ENCODE measurements at places on chromosomes 6 and 20.

- no peak for DNase-seq
Observed at GRCh38 chr20:10636326-10636818, 37.4 kb downstream of the JAG1 start.

GRCh38 chr20:63769891-63770474 is 30.4 kb downstream of the SLC2A4RG start:
- no peak for DNase-seq

DNA sequence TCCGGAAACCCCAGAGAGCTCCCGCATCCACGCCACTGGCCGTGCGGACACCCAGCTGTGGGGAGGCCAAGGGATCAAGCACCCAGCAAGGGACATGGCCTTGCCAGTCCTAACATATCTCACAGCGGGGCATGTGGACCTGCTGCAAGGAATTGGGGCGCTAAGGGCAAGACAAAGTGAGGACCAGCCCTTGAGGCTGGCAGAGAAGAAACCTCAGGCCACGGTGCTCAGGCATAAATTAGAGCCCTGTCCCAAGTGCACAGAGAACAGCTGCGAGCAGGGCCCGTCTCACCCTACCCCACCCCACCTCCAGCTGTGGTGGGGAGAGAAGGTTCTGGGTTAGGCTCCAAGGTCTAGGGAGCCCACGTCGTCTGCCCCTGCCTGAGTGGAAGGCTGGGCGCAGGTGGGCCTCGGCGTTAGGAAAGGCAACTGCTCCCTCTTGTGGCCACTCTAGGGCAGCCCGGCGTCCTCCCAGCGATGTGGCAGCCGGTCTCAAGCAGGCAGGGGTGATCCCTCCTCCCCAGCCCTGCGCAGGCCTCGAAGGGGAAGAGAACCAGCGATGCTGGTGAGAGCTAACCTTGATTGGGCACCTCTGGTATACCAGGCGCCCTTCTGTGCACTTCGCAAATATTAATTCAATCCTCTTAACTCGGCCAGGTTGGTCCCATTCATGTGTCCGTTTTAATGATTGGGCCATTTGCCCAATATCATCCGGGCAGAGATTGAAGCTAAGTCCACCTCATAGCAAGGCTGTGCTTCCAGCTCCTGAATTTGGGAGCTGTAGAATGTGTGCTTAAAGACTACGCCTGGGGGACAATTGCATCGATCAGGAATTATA is 235.8 kb downstream of the NFATC2 start:
- peak; percentile 65 for DNase-seq

DNA sequence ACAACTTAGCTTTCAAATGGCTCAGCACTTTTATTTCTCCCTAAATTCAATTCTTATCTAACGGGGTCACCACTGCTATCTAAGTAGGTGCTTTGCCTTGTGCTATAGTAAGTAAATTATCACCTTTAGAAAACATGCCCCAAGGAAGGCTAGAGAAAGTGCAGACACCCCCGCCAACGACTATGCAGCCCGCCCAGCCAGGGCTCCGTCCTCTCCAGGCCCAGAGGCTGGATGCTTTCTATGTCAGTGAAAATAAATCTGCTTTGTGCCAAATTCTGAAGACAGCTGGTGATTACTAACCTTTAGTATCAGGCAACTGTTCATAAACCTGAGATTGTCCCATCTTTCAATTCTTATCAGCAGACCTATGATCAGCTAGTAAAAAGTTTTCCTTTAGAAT is 14.3 kb downstream of the KIAA0319 start:
- DNase-seq, result no peak

- no peak for DNase-seq
Observed at GRCh38 chr20:9306521-9306920, 207.9 kb upstream of the LAMP5 start.

DNA sequence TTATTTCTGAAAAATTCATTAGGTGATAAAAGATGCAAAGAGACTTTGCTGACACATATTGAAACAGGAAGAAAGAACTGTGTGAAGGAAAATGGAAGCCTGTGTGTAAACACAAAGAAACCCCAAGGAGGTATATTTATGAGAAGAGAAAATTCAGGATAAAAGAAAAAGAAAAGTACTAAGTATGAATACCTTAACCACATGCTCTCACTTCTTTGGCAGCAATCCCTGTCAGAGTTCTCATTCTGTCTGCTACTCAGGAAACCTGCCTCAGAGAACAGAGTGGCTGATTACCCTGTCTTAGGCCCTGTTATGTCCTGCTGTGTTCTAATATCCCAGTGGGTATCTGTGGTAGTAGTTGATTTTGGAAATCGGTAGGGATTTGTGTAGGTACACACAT is 457.9 kb downstream of the TBC1D32 start:
- no peak for DNase-seq

GRCh38 chr20:63361519-63362435 is 628 bp upstream of the CHRNA4 start:
- DNase-seq, result no peak

- peak; percentile 50 for DNase-seq
Observed at GRCh38 chr6:4788953-4789584, 12.9 kb downstream of the CDYL start.

DNA sequence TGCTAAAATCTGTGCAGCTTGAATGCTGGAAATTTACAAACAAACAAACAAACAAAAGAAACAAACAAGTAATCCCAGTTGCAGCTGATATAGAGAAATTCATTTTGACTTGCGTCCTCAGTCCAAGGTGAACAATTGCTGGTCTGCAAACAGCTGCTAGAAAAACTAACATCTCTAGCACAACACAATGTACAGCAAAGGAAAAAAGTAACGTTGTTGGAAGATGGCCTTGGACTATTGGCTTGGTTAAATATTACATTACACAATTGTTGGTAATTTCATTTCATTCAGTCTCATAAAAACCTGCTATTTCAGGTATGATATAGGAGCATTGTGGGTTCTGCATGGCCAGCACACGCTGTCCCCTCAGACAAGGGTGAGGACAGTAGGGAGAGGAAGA is 50.0 kb downstream of the STMND1 start:
- DNase-seq, result no peak

DNA sequence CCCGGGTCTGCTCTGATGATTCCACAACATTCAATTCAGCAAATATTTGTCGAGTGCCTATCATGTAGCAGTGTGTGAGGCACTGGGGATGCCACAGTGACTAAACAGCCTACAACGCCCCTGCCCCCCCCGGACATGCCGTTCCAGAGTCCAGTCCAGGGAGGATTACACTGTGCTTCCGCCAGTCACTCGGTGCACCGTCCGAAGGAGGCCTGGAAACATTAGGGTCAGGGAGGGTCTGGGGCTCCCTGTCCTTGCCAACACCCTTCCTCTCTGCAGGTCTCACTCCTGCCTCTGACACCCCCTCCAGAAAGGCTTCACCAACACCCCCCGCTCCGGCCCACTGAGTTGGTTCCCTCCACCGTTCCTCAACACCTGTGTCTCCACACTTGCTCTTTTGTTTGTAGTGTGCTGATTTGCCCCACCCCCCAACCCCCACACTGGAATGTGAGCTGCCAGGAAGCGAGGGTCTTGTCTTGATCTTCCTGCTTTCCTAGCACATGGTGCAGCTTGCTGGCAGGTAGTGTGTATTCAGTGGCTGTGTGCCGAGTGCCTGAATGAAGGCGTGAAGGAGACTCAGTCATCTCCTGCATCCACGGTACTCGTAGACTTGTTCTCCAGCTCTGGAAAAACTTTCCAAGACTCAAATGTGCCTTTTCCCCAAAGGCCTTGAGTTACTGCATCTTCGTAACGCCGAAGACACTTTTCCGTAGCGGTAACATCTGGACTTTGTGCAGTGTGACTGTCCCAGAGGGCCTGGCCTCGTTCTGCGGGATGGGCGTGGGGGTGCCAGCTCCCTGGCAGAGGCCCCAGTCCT is 150.4 kb downstream of the ZDHHC14 start:
- no peak for DNase-seq

DNA sequence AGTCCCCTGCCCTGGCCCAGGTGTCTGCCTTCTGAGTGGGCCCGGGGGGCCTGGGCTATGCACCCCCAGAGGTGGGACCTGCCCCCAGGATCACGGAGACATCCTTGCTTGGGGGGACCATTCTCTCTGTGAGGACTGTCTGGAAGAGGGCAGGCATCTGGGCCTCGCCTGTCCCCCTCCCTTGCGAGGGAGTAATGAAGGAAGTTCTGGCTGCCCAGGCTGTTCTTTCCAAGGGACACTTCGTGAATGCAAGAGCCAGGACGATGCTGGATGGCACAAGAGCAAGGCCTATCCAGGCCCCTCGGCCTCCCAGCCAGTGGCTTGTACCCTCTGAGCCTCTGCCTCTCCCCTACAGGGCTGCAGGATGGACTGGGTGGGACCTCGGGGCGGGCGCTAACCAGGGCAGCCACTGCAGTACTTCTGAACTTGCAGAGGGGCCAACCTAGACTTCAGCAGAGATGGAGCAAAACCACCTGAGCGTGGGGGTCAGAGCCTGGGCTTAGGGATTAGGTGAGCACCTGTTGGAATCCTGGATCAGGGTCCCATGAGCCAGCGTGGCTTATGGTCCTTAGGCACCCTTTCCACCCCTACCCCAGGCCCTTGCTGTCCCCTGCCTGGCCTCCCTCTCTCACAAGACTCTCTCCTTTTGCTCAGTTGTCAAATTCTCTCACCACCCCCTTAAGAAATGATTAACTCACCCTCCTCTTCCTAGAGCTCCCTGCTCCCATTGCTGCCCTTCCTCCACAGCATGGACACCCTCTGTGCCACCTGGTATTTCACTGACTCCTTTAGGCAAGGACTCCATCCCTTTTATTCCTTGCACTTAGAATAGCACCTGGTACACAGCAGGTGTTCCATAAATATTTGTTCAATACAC is 53.2 kb downstream of the CTCFL start:
- no peak for DNase-seq

GRCh38 chr6:156098839-156099238 is 643.2 kb upstream of the NOX3 start:
- DNase-seq, result no peak

DNA sequence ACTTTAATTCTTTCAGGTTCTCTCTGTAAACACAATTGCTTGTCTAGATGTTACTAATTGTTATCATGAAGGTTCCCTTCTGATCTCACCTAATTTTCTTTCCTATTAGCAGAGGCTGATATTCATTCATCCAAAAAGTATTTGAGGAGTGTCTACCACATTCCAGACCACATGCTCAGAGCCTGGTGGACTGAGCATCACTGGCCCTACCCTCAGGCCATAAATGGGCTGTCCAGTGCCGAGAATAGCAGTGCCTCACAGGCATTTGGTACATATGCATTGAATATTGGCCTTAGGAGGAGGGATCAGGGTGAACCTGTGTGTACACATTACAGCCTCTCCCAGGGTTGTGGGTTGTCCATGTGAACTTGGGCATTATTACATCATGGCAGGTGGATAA is 40.4 kb upstream of the PRELID3B start:
- no peak for DNase-seq

DNA sequence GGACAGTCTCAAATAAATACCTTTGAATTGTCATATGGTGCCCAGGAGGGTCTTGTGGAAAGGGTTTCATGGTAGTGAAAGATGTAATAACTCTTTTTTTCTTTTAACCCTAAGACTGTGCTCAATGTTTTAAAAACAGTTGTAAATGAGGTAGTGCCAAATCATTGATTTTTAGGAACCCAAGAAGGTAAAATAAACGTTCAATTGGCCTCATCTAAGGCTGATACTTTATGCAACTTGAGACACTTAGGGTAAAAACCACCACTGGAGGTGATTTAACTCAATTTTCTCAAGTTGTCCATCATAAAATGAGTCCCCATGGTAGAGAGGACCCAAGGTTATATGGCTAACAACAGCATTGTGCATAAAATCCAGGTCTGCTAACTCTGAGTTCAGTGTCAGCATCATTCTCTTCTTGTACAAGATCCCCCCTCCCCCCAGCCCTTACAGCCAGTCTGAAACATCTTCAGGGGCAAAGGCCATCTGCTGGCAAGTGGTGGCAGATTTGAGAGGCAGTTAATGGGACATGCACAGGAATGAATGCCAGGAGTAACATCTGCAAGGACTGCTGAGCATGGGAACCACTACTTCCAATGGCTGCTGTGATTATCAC is 244.4 kb downstream of the GMPR start:
- no peak for DNase-seq

- DNase-seq, result no peak
Observed at GRCh38 chr6:169810066-169810989, 58.9 kb downstream of the ERMARD start.

DNA sequence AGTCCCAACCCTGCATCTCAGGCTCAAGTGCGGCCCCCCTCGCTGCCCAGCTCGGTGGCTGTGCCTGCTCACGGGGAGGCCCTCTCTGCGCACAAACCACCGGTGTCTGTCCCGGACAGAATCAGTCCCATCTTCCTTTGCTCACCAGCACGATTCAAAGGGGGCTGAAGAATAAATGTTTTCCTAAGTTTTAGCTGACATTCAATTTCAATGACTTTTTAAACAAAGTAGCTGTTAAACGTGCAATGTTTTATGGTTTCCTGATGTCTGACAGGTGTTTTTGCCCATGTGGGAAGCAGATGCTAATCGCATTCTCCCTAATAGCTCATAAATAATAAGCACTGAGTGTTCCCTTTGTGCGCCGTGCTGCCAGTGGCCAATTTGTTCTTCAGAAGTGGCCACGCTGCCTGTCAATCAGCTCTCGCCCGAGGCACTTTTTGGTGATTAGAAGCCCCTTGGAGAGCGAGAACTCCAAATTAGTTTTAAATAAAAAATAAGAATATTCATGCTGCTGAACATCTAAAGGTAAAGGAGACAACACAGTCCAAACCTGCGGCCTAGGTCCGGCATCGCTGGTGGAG is 26.3 kb downstream of the BHLHE23 start:
- no peak for DNase-seq

GRCh38 chr6:143634486-143634885 is 43.3 kb upstream of the PHACTR2 start:
- no peak for DNase-seq

GRCh38 chr6:63058601-63059000 is 152.7 kb upstream of the FKBP1C start:
- DNase-seq, result no peak

- DNase-seq, result no peak
Observed at GRCh38 chr6:3001146-3001772, 1.6 kb downstream of the NQO2 start.

DNA sequence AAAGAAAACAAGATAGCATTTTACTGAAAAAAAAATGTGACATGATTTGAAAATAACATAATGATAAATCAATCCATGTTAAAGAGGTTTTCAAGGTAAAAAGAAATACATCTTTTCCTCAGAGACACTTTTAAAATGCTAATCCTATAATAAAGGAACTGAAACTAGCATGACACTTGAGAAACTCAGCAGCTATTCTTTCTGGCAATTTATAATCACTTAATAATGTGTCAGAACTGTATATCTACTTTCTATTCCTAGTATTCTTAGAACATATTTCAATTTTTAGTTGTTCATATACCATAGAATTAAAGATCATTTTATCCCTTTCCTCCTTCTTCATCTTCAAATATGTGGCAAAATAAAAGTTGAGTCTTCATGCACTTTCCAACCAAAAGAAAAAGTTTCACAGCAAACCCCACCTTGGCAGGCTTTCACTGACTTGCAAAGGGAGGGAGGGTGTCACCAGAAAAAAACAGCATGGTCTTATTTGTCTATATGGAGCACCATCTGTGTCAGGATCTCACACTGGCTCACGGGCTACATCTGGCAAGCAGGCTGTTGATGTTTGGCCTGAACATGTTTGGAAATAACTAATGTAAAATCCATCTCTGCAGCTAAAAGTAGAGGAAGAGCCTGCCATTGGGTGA is 48.5 kb downstream of the FHL5 start:
- no peak for DNase-seq

- DNase-seq, result no peak
Observed at GRCh38 chr6:46059608-46060007, 43.9 kb upstream of the CLIC5 start.

Data from activated B cell treated with CpG ODN at 0.5 μM for 24 hours (primary cell).